ENCODE measurements at places on chromosomes 4 and X. TPM values are rescaled to one million over a fixed set of nuclear protein-coding genes. Genes with fewer than 3 reads are reported as not detected.

DNA sequence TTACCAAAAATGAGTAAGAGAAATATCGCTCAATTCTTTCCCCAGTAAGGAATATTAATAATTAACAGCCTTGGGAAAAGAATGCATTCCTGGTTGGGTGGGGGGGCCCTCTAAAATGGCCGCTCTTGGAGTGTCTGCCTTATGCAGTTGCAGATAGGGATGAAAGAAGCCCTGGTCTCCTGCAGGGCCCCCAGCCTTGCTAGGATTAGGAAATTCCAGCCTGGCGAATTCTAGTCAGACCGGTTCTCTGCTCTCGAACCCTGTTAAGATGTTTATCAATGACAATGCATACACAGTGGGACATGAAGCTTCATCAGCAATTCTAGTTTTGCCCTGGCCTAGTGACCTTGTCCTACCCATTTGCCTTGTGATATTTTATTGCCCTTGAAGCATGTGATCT, 1047.7 kb upstream of the GRID2 start:
- no peak overlapping the region for H3K4me3 ChIP-seq
- no peaks in the 10 kb centered on the region for H3K36me3 ChIP-seq
- H3K27ac ChIP-seq, result no peak overlapping the region
- no peaks in the 10 kb centered on the region for H3K27me3 ChIP-seq
- DNase-seq, result no peak

ZFP42 gene
- total RNA-seq, result 0.51 TPM

- H3K27me3 ChIP-seq, result no peaks in the 10 kb centered on the region
- DNase-seq, result no peak
- H3K4me3 ChIP-seq, result no peak overlapping the region
- peaks cover 38% of the 10 kb centered on the region for H3K4me1 ChIP-seq
These were observed 52.2 kb downstream of the SPATA18 start for GRCh38 chr4:52103319-52103718.

NEUROG2 gene
- total RNA-seq, result not detected

DNA sequence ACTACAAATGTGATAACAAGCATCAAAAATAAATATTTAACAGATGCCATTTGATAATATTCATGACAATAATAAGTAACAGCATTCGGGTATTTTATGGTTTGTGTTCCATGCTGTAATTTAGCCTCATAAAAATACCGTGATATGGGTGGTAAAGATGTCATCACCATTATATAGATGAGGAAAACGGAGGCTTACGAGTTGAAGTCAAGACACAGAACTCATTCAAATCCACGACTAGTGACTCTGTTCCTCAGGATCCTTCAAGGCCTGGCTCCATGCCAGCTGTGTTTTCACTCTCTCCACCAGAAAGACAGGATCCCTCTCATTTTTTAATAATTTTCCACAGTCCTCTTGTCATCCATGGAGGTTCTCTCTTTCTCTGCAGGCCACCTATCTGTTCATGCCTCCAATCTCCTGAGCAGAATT, 94.5 kb downstream of the APBB2 start:
- H3K27me3 ChIP-seq, result no peaks in the 10 kb centered on the region
- peaks cover 12% of the 10 kb centered on the region for H3K36me3 ChIP-seq
- peak overlapping the region; percentile 49 for H3K4me3 ChIP-seq
- no peak for DNase-seq
- peak overlapping the region; percentile 87 for H3K27ac ChIP-seq

VCX3A gene
- not detected for total RNA-seq
